ENCODE measurements at places on chromosomes 6 and 20.

DNA sequence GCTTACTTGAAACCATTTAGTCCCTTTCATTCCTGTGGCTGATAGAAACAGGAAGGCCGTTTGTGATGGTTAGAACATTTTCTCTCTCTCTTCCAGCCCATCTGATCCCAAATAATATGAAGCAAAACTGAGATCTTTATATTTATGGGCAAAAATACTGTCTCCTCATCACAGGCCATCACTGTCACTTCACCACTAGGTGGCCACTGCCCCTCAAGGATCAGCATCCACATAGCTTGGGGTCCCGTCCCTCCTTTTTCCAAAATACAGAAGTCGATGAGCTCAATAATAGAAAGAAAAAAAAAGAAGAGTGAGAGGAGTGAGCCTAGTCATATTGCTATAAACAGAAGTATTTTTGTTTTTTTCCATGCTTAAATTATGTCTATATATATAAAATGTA is 46.4 kb upstream of the LAMP5 start:
- DNase-seq, result no peak

GRCh38 chr20:54178256-54178655 is 4.5 kb upstream of the CYP24A1 start:
- no peak for DNase-seq

DNA sequence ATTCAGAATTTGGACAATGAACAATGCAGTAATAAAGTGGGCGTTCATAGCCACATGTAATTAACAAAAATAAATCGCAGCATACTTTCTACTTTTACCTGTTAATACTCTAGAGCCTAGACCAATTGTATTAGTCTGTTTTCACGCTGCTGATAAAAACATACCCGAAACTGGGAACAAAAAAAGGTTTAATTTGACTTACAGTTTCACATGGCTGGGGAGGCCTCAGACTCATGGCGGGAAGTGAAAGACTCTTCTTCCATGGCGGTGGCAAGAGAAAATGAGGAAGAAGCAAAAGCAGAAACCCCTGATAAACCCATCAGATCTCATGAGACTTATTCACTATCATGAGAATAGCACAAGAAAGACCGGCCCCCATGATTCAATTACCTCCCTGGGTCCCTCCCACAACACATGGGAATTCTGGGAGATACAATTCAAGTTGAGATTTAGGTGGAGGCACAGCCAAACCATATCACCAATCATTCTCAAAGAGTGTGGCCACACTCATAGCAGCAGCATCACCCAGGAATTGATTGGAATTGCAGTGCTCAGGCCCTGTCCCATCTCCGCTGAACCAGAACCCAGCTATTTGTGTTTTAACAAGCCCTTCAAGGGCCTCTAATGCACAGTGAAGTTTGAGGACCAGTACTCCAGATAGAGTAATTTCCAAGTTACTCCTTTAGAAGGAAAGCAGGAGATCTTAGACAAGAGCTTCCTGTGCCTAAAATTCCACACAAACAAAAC is 650.0 kb downstream of the KIF16B start:
- no peak for DNase-seq

- DNase-seq, result peak; percentile 69
Measured at GRCh38 chr20:19435316-19435715, 222.9 kb downstream of the SLC24A3 start.

DNA sequence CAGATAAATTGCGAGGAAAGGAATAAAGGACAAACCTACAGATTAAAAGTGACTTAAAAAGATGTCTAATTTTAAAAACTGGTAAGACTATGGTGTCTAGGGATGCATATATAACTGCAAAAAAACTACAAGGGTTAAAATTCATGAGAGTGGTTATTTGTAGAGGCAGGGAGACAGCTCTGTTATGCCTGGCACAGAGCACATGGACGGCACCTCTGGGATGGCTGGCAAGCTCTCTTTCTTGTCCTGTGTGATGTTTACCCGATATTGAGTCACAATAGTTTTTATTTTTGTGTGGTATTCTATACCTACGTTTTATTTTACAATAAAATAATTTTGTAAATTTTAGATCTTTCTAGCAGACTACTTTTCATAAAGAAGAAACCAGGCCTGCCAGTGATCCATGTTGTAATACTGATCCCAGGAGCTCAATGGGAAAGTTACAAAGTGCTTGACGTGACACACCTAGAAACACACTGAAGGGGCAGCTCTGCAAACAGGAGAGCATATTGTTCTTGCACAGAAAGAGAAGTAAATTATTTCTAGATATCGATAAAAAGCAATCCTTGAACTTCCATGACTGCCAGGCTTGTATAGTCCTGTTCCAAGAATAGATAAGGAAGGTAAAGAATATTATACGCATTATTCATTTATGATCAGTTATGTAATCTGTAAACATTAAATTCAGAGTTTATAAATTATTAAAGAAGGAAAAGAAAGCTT is 290.0 kb downstream of the PTPRK start:
- no peak for DNase-seq

DNA sequence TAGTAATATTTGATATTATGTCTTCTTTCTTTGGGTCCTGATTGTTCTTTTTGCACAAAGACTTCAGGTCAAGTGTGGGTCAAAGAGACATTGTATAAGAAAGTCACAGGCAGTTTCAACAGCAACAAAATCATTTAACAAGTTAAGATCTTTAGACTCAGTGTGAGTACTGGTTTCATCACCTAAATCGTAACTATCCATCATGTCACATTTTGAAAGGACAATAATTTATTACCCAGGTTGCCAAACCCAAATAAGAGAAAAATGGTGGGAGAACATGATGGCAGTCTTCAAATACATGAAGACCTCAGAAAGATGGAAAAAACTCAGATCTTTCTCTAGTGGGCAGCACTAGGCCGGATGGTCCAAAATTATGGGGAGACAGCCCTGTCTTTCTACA is 55.5 kb upstream of the BCLAF1 start:
- DNase-seq, result no peak

Measured in fibroblast of skin of back (primary cell).